Activated CD8-positive, alpha-beta memory T cell treated with anti-CD3 and anti-CD28 coated beads, Interleukin-2, amount 10 ng/mL, durations not matched to agents 7 days and 5 days (primary cell): ENCODE measurements at places on chromosomes 2 and 18. TPM values are rescaled to one million over a fixed set of nuclear protein-coding genes. Genes with fewer than 3 reads are reported as not detected.

DNA sequence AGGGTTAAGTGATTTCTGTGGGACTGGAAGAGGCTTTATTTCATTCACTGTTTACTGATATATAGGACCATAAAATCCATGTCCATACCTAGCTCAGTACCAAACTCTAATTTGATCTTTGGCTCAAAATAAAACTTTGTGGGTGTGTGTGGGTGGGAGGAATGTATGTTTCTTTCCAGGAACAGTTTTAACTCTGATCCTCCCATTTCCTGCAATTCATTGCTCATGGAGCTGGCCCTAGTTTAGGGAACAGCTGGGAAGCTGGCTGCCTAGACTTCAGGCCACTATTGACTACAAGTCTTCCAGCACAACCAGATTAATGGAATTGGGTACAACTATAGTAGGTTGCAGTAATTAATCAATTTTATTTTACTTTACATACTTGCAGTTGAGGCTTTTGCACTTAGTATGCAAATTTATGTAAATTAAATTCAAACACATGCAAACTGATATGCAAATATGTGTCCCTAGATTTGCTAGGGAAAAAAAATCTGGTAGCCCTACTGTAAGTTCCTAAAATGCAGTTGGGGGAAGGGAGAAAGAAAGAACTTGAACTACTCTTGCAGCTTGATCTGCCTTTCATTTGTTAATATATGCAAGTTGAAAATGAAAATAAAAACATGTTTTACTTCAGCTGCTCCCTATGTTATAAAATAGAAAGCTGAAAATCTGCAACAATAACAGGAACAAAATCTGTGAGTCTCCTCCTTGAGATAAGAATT is 1070.3 kb upstream of the CELF4 start:
- DNase-seq: no peak
- H3K36me3 ChIP-seq: no peaks in the 10 kb centered on the region
- H3K4me1 ChIP-seq: no peaks in the 10 kb centered on the region
- H3K4me3 ChIP-seq: no peak overlapping the region
- H3K27ac ChIP-seq: no peak overlapping the region
- H3K27me3 ChIP-seq: no peaks in the 10 kb centered on the region

DNA sequence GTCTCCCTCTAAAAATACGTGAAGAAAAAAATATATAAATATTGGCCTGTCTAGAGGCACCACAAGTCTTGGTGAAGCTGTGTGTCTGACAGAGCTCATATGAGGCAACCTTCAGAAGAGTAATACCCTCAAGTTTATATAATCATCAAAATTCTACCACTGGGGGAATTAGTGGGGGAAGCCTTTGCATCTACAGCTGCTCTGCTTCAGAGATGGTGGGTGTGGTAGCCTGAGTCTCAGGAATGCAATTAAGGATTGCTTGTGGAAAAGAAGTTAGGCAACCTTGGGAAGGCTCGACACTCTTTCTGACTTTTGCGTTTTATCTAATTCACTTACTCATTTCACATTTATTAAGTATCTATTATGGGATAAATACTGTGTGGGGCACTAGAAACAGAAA is 17.4 kb downstream of the TPGS2 start:
- no peak overlapping the region for H3K27ac ChIP-seq
- no peak overlapping the region for H3K4me3 ChIP-seq
- no peaks in the 10 kb centered on the region for H3K27me3 ChIP-seq
- peaks cover 18% of the 10 kb centered on the region for H3K4me1 ChIP-seq

GRCh38 chr2:237694415-237695194 is 67.2 kb downstream of the LRRFIP1 start:
- H3K36me3 ChIP-seq: peaks cover 30% of the 10 kb centered on the region
- peak; percentile 84 for DNase-seq
- H3K27ac ChIP-seq: peak overlapping the region; percentile 94
- peaks cover 51% of the 10 kb centered on the region for H3K4me1 ChIP-seq

GRCh38 chr2:43824951-43825493 is 13.6 kb downstream of the ABCG5 start:
- H3K4me1 ChIP-seq: no peaks in the 10 kb centered on the region
- peak; percentile 16 for DNase-seq
- H3K27me3 ChIP-seq: peaks cover 31% of the 10 kb centered on the region
- H3K27ac ChIP-seq: no peak overlapping the region
- H3K36me3 ChIP-seq: no peaks in the 10 kb centered on the region

- no peak overlapping the region for H3K4me3 ChIP-seq
- DNase-seq: no peak
- peaks cover 6% of the 10 kb centered on the region for H3K36me3 ChIP-seq
- H3K27me3 ChIP-seq: peaks cover 17% of the 10 kb centered on the region
- no peak overlapping the region for H3K27ac ChIP-seq
- no peaks in the 10 kb centered on the region for H3K4me1 ChIP-seq
These were observed 63.2 kb upstream of the ATP5MC3 start for GRCh38 chr2:175244697-175245096.

GRCh38 chr2:1341404-1342120 is 71.7 kb upstream of the TPO start:
- no peaks in the 10 kb centered on the region for H3K36me3 ChIP-seq
- no peak for DNase-seq
- no peak overlapping the region for H3K27ac ChIP-seq
- no peaks in the 10 kb centered on the region for H3K27me3 ChIP-seq
- no peak overlapping the region for H3K4me3 ChIP-seq

- peaks cover 21% of the 10 kb centered on the region for H3K27me3 ChIP-seq
- H3K4me1 ChIP-seq: no peaks in the 10 kb centered on the region
- H3K27ac ChIP-seq: no peak overlapping the region
- H3K4me3 ChIP-seq: no peak overlapping the region
- DNase-seq: no peak
- H3K36me3 ChIP-seq: no peaks in the 10 kb centered on the region
These were observed 62.4 kb upstream of the OTOF start for GRCh38 chr2:26540306-26540705.

DNA sequence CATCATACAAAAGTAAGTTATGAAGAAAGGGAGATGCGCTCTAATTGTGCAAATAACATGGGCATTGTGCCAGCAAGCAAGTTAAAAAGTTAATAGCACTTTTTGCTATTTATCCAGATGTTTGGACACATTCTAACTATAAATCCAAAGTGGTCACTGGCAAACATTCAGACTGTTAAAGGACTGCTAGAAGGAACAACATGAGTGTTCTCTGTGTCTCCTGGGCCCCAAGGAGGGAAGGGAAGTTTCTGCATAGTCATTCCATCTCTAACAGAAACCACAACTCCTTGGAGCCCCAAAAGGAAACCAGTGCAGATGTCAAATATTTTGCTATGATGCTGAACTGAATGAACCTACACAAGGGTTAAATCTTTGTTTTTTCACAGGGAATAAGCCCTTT is 213.3 kb upstream of the HNRNPA3 start:
- no peaks in the 10 kb centered on the region for H3K27me3 ChIP-seq
- no peak overlapping the region for H3K4me3 ChIP-seq
- H3K4me1 ChIP-seq: peaks cover 31% of the 10 kb centered on the region
- H3K27ac ChIP-seq: no peak overlapping the region
- DNase-seq: no peak
- peaks cover 6% of the 10 kb centered on the region for H3K36me3 ChIP-seq

DNA sequence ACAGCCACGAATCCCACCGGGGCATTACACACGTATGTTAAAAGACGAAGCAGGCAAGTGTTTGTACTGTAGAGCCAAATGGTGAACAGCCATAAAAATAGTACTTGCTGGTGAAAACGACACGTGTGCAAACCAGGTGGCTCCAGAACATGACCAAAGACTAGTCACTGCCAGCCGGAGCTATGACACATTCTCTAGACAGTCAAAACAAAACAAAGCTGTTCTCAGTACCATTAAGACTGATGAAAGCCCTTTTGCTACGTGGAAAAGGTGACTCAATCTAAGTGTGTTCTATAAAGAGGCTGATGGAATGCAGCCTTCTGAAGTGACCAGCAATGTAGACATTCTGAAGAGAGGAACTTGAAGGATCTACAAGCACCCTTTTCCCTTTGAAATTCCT is 367.7 kb upstream of the NETO1 start:
- H3K27ac ChIP-seq: no peak overlapping the region
- no peaks in the 10 kb centered on the region for H3K27me3 ChIP-seq
- H3K36me3 ChIP-seq: no peaks in the 10 kb centered on the region
- H3K4me3 ChIP-seq: no peak overlapping the region
- no peaks in the 10 kb centered on the region for H3K4me1 ChIP-seq
- no peak for DNase-seq

DNA sequence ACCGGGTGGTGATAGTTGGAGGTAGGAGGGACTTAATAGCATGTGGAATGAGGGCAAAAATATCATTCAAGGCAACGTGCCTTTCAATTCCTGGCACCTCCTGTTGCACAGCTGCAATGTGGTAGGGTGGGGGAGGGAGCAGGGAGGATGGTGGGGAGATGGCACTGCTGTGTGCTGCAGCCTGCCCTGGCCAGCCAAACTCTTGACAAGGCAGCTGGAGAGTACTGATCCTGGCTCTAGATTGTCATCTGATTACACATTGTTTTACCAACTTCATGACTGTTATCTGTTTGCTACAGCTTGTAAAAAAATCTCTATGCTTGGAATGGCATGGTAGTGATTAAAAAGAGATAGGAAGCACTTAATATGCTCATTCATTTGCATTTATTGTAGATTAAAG is 47.7 kb downstream of the PLCL1 start:
- no peaks in the 10 kb centered on the region for H3K4me1 ChIP-seq
- no peak overlapping the region for H3K27ac ChIP-seq
- no peak for DNase-seq
- no peaks in the 10 kb centered on the region for H3K36me3 ChIP-seq
- peaks cover 3% of the 10 kb centered on the region for H3K27me3 ChIP-seq

DNA sequence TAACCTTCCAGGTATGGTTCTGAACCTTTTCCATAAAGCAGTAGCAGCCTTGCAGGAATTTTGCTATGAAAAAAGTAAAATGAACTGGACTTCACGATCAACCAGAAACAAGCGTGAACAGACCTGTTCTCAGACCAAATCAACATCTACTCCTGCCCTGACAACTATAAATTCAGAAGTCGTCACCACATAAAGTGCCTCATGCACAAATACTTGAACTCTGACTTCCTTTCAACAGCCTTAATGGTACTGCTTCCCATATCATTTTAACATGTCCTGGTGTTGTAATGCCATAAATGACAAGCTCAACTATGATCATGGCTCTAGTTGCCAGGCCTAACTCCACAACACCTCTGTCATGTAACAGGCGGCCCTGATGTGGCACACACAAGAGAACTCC is 262.4 kb downstream of the MTX2 start:
- H3K27ac ChIP-seq: no peak overlapping the region
- peaks cover 46% of the 10 kb centered on the region for H3K27me3 ChIP-seq
- H3K36me3 ChIP-seq: no peaks in the 10 kb centered on the region
- no peak for DNase-seq
- H3K4me1 ChIP-seq: no peaks in the 10 kb centered on the region

DNA sequence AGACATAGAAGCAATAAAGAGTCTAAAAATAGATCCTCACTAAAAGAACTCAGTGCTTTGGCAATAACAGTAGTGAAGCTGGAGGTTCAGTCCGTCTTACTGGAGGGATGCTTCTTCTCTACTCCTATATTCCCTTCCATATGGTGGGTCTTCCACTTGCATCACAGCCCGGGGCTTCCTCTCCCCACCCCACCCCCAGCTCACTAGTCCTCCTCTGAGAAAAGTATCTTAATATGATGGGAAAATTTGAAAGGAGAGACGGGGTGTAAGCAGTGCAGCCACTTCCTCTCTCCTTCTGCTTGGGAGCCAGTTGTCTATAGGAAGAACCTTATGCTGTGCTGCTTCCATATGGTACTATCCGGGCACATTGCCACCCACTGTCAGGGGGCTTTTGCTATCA is 57.2 kb upstream of the SPOPL start:
- peaks cover 2% of the 10 kb centered on the region for H3K27me3 ChIP-seq
- no peaks in the 10 kb centered on the region for H3K36me3 ChIP-seq
- no peak overlapping the region for H3K27ac ChIP-seq
- H3K4me3 ChIP-seq: no peak overlapping the region
- no peaks in the 10 kb centered on the region for H3K4me1 ChIP-seq
- DNase-seq: no peak

The INHBB gene
- total RNA-seq: not detected

The CD8B gene
- total RNA-seq: 296 TPM

The EPB41L3 gene
- total RNA-seq: 0.45 TPM
